ENCODE measurements at places on chromosomes 6 and 20.

DNA sequence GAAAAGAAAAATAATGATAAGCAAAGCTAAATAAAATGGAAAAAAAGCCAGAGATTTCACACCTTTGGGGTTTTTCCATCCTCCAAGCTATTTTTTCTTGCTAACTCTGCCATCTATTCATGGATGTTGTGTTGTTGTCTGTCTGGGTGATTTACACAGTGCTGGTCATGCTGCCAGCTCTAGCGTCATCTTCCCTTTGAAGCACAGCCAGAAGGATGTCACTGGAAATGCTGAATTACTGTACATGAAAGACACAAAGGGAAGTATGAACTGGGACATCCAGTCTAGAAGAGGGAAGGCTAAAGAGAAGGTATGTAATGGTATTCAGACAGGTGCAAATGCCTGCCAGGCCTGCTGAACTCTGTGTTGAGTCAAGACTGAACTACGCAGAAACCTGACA lies 241.9 kb upstream of the STXBP5 start:
- DNase-seq: no peak

DNA sequence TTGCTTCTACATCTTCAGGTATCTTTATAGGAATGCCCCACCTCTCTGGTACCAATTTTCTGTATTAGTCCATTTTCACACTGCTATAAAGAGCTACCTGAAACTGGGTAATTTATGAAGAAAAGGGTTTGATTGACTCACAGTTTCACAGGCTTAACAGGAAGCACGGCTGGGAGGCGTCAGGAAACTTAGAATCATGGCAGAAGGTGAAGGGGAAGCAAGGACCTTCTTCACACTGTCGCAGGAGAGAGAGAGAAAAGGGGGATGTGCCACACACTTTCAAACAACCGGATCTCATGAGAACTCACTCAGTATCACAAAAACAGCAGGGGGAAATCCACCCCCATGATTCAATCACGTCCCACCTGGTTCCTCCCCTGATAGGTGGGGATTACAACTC lies 24.4 kb upstream of the LY86 start:
- no peak for DNase-seq

DNA sequence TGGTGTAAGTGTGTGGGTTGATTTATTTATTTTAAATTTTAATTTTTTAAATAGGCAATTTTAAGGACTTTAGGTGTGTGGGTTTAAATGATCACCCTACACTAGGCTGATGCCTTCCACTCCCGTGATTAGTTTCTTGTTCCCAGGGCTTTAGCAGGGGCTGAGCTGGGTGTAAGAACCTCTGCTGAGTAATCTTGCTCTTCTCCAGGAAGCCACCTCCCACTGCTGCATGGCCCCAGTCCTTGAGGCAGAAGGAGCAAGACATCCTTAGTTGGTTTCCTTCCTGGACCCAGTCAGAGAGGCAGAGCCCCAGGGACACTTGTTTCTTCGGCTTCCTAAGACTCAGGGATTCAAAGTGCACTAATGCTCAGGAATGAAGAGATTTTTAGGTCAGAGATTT lies 19.8 kb upstream of the CDC5L start:
- peak; percentile 26 for DNase-seq

GRCh38 chr6:32886681-32887383 lies 32.8 kb downstream of the PSMB9 start:
- peak; percentile 86 for DNase-seq

DNA sequence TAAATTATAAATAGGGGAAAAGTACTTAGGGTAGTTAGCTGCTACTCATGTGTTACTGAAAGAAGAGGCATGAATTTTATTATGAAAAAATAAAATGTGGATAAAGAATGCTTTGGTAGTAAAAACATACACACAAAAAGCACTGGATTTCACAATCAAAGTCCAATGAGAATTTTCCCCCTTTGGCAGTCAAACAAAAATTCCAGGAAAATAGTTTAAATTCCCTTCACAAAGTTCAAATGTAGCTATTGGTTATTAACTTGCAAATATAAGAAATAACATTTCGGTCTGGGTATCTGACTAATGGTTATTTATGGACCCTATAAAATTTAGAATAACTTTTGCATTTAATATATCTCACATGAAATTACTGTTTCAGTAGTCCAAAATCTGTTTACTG lies 210.4 kb downstream of the FOXC1 start:
- DNase-seq: peak; percentile 68

DNA sequence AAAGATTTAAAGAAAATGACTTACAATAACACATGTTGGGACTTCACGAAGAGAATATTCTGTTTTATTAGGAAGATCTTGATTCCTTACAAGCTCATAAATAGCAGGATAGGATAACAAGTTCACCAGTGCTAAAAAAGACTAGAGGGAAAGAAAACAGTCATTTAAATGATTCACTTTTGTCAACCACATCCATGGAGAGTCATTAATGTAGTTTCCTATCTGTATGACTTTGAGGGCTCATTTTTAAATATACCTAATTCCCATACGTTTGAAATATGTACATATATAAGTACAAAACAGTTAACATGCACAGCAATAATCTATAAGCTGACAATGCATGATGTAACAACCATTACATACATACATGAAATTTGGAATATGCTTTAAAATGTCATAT lies 111.1 kb downstream of the TBC1D32 start:
- DNase-seq: no peak

DNA sequence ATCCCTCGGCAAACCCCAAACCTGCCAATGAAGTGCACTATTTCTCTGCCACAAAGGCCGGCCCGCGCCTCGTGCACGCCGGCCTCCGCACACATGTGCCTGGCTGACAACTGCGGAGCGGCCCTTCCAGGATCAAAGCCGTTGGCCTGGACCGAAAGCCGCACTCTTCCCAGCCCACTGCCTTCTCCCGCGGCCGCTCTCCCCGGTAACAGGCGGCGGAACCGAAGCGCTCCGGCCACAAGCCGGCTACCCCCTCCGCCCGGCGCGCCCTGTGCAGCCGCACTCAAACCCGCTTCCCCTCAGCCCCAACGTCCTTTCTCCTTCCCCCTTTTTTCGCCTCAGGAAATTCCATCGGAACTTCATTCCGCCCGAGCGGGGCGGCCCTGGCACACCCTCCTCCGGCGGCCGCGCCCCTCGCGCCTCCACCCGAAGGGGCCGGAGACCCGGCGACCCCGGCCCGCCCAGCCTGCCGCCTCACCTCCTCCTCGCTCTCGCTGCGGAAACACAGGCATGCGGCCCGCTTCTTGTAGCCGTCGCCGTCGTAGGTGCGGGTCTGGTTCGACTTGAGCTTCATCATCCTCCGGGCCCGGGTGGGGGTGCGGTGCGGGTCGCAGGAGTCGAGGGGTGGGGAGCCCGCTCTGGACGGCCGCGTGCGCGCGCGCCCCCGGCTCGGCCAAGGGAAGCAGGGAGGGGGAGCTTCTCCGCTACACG lies 528 bp downstream of the NUDT3 start:
- DNase-seq: peak; percentile 56

GRCh38 chr20:21725892-21726291 lies 20.4 kb downstream of the PAX1 start:
- DNase-seq: no peak

DNA sequence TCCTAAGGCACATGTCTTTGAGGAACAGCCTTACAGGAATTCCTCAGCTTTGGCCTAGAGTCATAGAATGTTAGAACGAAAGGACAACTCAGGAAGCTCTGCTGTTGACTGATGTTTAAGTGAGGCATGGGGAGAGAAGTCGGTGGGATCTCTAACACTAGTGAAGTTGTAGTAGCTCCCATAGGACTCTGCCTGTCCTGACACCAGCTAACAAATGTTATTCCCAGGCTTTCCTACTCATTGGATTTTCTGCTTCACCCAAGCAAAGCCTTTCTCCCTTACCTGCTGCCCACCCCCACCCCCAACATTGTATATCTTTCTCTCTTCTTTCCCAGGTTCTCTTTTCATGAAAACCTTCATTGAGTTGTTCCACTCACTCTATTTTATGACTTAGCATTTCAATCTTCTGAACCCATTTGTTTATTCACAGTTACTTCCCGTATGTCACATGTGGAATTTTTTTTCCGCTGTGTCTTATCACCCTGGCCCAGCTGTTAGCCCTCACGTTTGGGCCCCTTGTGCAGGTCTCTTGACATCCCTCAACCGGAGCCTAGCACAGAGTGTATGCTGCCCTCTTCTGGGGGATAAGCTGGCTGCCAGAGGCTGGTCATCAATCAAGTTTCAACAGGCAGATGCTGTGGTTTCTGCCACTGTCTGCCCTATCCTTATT lies 39.2 kb upstream of the RNF8 start:
- DNase-seq: peak; percentile 87

GRCh38 chr6:33440649-33441309 lies 13.6 kb upstream of the ZBTB9 start:
- DNase-seq: no peak

GRCh38 chr6:154111025-154111424 lies 72.0 kb downstream of the OPRM1 start:
- DNase-seq: no peak

- DNase-seq: peak; percentile 13
These were observed 879 bp downstream of the MEP1A start for GRCh38 chr6:46794068-46794467.

DNA sequence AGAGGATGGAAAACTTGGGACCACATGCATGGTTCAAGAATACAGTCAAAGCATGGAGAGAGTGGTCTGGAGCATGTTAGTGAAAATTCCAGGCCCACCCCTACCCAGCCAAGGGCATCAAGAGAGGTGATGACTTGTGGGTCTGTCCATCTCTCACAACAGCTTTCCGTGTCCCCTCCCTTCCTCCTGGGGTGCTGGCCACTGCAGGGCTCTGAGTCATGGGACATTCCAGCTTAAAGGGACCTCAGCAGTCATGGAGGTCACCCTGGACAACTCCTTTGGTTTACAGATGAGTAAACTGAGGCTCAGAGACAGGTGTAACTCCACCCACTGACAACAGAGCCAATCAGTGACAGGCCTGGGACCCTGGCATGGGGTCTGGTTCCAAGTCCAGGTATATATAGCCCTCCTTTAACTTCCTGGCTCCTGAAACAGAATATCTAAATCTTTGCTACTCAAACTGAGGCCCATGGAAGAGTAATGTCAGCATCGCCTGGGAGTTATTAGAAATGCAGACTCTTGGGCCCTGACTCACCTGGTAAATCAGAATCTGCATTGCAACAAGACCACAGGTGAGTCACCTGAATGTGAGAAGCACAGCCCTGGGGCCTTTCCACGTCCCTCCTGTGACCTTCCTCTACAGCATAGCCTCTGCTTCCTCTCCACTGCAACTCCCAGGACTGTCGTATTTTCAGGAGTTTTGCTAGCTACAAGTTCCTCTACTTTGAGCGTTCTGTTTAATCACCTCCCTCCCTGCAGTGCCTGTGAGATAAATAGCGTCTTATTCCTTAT lies 170.2 kb downstream of the ZDHHC14 start:
- DNase-seq: no peak

DNA sequence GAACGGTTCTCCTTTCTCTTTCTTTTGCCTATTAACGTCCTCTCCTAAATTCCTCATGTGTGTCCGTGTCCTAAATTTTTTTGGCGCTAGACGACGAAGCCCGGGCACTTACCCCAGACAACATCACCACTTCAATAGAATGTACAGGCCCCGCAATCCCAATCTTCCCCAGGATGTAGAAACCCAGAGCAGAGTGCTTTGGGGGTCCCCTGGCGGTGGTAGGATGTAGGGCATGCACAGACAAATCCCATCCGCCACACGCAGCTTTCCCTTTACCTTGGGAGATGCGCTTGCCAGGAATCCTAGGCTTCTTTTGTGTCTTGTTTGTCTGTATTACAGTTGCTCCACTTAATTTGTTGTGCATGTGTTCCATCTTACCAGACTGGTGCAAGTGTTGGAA lies 417.3 kb upstream of the ARID1B start:
- DNase-seq: no peak

DNA sequence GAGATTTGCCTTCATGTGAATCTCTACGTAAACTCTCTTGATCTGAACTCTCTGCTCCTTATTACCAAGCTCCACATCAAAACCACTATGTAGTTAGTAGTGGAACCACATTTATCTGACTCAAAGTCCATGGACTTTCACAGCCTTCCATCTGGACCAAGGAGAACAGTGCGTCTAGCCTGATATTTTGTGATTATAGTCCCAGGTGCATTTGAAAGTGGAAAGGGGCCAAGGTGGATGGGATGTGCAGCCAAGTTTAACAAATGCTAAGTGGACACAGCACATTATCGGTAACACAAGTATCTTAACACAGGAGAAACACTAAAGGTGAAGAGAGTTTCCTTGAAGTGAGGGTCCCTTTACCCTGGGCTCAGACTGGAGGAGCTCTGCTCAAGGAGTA lies 281.2 kb upstream of the SGK1 start:
- DNase-seq: no peak

DNA sequence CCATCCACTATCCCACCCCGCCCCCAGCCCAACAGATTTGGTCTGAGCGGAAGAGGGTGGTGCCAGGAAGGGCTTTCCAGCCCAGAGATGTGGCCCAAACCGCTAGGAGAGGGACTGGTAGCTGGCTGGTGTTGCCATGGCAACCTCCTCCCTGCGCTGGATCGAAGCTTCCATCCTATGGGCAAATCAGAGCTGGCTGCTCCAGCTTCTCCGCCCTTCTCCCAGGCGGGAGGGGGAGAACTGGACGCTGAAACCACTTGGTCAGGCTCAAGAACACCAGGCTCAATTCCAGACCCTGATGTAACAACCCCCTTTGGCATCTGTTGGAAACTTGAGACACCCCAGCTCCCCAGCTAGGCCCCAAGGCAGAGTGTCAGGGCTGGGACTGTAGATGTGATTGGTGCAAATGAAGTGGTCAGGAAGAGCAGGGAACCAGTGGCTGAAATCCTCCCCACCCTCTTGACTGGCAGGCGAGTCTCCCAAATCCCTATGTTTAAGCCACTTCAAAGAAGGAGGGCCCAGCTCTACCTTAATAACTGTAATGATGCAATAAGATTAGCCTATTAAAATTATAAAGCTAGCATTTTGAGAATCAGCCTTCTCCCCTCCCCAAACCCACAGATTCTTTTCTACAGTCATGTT lies 4.2 kb downstream of the RIMS4 start:
- peak; percentile 40 for DNase-seq

DNA sequence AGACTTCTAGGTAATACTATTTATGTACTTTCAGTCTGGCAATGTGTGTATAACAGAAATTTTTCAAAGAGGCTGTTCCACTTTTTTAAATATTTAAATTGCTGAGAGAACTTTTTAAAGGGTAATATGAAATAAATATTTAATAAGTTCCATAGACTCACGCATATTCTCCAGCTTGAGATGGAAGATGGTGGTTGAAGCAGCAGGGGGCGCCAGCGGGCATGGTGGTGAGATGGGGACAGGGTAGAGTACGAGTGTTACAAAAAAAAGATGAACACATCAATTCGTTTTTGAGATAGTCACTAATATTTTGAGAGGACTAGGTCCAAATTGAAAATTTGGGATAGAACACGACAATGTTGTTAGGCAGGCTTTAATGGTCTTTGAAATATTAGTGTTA lies 68.4 kb downstream of the RSPO3 start:
- DNase-seq: no peak

- no peak for DNase-seq
These were observed 21.6 kb upstream of the ZNF831 start for GRCh38 chr20:59141818-59142581.

- peak; percentile 61 for DNase-seq
These were observed at the start of gene CARMIL1 for GRCh38 chr6:25278914-25279747. CARMIL1 (plus strand) TSS chr6:25279374; CDS start chr6:25279796, 422 bp downstream.

Measured in choroid plexus epithelial cell (primary cell).